Activated T-cell treated with anti-CD3 and anti-CD28 coated beads, Interleukin-2, amount 50 U/mL, for 48 hours (primary cell): ENCODE measurements at places on chromosomes 11 and 22.

GRCh38 chr22:22978637-22979036 lies 91.0 kb downstream of the IGLL5 start:
- no peak for DNase-seq

DNA sequence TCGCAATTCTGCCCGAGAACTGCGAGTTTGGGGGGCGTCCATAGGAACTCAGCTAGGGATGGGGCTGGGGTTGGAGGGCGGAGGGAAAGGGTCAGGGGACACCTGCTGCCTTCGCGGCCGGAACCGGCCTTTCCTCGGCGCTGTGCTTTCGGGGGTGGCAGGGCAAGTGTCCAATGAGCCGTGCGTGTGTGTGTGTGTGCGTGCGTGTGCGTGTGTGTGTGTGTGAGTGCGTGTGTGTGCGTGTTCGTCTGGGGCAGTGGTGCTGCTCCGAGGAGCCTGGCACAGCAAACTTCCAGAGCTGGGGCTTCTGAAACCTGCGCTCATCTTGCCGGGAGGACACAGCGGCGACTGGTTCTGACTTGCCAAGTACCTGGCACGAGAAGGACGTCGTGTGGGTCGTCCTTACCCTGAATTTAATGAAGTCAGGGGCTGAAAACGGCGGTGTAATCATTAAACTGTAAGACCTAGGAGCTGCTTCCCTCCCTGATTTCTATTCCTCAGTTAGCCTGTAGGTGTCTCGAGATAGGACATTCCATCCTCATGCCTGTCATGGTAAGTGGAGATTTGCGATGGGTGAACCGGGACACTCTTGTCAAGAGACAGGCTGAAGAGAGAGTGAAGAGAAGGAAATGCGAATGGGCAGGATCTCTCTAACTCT lies 27.0 kb upstream of the AMOTL1 start:
- peak; percentile 21 for DNase-seq

- no peak for DNase-seq
Measured at GRCh38 chr11:45801723-45802315, 3.1 kb upstream of the SLC35C1 start.

DNA sequence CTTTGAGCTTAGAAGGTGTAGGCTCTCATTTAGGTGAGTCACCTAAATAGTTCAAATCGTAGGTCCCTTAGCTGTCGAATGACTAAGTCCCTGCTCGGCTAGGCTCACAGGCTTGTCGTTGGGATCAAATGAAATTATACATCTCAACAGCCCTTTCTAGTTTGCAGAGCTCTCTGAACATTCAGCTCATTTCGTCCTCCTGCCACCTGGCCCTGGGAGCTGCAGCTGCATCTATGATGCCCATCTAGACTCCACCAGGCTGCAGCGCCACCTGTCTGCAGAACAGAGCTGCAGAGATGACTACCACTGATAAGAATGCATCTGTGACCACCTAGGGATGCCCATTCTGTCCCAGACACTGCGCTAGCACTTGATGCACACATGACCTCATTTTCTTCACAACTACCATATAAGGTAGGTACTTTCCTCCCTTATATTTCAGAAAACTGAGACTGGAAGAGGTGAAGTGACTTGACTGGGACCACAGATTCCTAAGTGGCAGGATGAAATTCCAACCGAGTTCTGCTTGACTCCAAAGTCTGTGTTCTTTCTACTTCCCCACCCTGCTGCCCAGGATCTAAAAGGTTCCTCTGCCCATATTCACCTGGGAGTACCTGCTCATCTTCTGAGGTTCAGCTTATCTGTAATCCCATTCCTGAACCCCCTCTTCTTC lies 141.1 kb upstream of the NARS2 start:
- peak; percentile 66 for DNase-seq

- DNase-seq, result no peak
Measured at GRCh38 chr22:40819599-40820140, 524 bp upstream of the SLC25A17 start.

DNA sequence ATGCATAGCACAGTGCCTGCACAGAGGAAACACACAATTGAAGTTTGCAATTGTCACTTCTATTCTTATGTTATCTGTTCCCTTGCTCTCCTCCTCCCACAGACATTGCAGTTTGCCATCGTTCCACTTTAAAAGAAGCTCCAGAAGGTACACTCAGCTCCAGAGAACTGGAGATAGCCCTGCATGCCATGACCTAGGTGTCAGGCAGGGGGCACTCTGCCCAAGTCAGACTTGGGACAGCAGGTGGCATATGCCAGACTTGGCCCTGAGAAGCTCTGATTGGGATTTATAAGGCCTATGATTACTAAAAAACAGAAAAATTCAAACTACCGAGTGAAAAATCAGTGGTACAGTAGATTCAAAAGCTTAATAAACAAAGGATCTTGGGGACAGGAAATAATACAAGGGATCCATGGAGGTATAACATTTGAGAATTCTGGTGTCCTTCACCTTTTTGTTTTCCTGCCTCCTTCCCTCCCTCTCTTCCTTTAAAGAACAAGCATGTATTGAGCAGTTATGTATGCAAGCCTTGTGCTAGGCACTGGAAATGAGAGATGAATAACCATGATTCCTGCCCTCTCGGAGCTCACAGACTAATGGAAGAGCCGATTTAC lies 40.0 kb downstream of the TENM4 start:
- peak; percentile 16 for DNase-seq

- no peak for DNase-seq
Measured at GRCh38 chr22:43540529-43540923, 128.7 kb downstream of the MPPED1 start.

DNA sequence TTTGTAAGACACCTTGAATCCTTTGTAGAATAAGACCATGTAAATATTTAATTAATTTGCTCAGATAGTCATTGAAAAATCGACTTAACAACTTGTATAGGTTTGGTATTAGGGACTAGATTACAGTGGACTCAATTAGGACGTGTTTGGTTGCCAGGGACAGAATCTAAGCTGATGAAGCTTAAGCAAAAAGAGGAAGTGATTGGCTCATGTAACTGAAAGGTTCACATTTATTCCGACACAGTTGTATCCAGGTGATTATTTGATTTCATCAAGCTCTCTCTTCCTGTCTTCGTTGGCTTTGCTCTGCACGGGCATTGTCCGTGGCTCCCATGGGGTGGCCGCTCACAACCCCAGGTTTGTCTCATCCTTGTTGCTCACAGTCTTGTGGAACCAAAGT lies 146.4 kb downstream of the C11orf91 start:
- DNase-seq, result no peak

- no peak for DNase-seq
Measured at GRCh38 chr22:20226077-20226716, 41.9 kb downstream of the RTN4R start.

- no peak for DNase-seq
Measured at GRCh38 chr22:25096638-25097405, 102.8 kb upstream of the CRYBB3 start.

GRCh38 chr11:1100417-1101245 lies 26.0 kb downstream of the MUC2 start:
- no peak for DNase-seq

GRCh38 chr11:62217191-62217748 lies 8.8 kb downstream of the SCGB2A1 start:
- DNase-seq, result no peak

DNA sequence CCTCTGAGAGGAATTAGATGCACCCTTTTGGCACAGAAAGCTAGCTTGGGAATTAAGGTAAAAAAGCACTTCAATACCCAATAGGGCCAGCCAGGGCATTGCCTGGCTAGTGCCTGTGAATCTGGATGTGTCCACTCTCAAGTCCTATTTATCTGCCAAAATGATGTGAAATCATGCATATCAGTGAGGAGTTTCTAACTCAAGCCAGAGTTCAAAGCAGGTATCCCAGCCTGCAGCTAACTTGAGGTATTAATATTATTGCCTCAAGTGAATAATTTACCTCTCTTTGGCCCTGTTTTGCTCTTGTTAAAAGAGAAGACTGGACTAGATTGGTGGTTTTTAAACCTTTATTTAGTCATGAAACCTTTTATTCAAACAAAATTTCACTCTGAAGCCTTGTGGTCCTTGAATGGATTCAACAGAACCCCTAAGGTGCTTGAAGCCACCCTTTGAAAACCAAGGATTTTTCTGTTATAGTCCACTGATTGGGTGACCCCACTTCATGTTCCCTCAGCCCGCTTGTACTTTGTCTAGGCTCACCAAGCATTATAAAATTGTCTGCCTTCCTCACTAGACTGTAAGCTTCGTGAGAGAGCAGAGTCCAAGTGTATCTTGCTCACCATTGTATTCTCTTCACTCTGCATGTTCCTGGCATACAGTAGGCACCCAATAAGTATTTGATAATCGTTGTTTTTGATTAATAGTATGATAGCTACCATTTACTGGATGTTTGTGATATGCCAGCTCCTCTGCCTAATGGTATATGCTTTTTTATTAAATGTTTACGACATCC lies 4.5 kb downstream of the RNF121 start:
- DNase-seq, result no peak

- DNase-seq, result no peak
Measured at GRCh38 chr22:45263463-45264269, 21.1 kb upstream of the UPK3A start.

DNA sequence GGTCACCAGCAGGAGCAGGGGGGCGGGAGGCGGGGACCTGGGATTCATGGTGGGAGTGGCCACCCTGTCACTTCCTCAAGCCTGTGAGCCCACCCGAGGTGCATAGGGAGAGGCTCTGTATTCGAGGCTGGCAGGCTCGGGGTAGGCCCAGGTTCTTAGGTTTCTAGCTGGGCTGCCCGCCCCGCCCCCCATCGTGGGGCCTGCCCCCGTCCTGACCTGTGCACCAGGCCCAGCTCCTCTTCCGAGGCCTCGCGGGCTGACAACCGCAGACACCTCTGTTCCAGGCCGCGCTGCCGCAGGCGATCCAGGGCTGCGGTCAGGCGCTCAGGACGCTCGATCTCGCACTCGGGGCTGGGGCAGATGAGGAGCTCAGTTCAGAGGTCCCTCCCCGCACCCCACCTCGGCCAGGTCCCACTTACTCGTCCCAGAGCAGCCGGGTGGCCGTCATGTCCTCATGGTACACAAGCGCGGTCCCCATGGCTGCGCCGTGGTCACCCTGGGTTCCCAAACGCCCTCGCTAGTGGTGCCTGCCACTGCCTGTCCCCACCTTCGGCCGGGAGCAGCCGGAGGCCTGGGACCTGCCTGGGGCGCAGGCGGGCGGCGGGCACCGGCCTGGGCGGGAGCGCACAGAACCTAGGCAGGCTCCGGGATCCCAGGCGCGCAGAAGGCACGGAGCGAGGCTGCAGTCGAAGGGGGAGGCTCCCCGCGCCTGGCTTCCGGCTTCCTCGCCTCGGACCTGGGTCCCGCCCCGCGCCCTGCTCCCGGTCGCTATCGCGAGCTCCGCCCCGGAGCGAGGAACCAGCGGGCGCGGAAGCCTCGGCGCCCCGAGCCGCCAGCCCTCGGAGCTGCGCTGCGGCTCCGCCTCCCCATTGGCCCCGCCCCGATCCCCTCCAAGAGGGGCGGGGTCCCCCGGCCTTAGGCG lies at the start of gene HDAC10:
Gene HDAC10 (minus strand): TSS at position 711 of the 922 bp plus-strand sequence. CDS start 233 bp downstream, at position 478.
- DNase-seq, result peak; percentile 86

DNA sequence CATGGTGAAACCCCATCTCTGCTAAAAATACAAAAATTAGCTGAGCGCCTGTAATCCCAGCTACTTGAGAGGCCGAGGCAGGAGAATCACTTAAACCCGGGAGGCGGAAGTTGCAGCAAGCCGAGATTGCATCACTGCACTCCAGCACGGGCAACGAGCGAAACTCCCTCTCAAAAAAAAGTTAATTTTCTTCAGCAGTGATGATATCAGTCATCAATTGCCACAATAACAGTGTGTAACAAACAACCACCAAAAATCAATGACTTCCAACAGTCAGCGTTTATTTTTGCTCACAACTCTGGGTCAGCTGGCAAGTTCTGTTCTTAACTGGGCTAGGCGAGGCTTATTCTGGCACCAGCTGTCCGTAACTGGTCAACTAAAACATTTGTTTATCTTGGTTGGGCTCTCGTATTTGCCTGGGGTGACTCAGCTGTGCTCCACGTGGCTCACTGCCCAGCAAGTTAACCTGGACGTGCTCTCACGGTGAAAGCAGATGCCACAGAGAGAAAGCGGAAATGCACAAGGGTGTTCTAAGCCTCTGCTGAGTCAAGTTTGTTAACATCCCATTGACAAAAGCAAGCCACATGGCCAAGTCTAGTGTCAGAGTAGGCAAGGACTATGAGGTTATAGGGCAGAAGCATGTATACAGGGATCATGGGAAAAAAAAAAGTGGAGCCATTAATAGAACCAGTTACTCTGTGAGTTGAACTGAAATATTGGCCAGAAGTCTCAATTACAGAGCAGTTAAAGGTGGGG lies 52.1 kb downstream of the LHFPL7 start:
- no peak for DNase-seq

- DNase-seq, result no peak
Measured at GRCh38 chr11:13297308-13297916, 19.8 kb downstream of the BMAL1 start.

DNA sequence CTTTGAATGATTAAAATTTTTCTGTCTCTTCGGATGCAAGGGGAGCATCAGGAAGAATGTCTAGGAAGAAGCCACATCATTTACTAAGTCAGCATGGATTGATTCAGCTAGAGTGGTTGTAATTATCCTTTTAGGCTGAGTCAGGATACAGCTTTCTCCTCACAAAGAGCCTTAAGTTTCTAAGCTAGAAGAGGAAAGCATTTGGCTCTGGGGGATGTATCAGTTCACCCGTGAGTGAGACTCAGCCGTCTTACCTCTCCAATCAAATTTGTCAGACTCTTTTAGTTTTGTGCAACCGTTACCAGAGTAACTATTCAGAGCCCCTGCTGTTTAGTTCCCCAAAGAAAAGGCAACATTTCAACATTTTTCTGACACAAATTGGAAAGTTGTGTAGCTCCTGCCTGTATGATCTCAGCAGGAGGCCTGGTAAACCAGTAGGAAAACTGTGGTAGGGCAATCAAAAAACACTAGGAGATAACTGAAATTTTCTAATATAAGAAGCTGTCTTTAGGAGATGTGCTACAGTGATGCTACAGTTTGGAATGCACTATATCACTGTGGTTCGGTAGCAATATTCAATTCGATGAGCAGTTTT lies 432.4 kb upstream of the LUZP2 start:
- no peak for DNase-seq

GRCh38 chr22:43343262-43343669 lies at the start of gene SCUBE1:
Gene SCUBE1, minus strand, starts transcription at chr22:43343372. Its CDS starts 111 bp downstream, at chr22:43343261.
- DNase-seq, result peak; percentile 69

DNA sequence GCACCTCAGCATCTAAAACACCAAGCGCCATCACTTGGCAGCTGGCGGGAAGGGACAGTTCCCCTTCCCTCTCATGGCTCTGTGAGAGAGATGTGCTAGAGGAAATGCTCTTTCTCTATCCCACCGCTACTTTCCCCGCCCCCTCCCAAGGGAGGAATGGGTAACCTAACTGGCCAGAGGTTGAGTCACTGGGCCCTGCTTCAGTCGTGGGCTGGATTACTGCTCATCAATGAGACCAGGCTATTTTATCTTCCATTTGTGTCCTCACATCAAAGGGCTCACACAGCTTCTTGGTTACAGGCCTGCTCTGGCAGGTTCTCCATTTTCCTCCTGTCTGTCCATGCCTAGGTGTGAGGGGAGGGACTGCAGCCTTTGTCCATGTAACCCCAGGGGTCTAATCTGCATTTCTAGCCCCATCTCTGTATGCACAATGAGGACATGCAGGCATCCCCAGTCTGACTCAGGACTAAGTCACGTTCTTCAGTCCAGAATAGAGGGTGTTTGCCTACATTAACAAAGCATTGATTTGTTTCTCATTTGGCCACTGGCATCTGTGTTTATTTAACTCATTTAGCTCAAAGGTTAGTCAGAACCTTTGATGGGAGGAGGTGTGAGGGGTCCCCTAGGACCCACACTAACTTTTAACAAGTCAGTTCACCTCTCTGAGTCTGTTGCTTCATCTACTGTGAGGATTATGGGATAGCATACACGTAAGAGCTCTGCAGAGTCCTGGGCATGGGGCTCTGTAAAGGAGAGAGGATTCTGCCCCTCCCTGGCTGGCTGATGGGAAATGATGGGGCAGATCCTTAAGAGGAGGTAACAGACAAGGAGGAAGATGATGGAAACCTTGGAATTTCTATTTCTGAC lies 99.1 kb downstream of the XRRA1 start:
- no peak for DNase-seq
